Activated CD4-positive, alpha-beta T cell treated with anti-CD3 and anti-CD28 coated beads, Interleukin-2, amount 10 ng/mL, durations not matched to agents 24 days and 14 days (primary cell): ENCODE measurements at places on chromosomes 1 and 21.

GRCh38 chr1:53286955-53287354, 40.9 kb downstream of the LRP8 start:
- no peak for DNase-seq

DNA sequence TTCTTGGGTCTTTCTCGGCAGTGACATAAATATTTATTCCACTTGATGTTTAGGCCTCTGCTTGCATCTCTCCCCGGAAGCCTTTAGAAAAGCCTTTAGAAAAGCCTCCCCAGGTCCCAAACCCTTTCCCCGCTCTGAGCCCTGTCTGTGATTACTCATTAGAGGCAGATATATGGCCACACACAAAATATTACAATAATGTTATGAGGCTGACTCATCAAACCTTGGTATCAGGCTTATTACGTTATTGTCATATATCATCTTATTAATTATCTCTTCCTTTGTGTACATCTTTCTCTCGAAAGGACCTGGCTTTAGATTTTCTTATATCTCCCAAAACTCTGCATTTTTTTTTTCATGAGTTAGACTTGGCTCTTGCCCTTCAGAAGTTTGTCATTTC, 69.5 kb downstream of the FGGY start:
- DNase-seq: no peak

- DNase-seq: no peak
These were observed 11.7 kb upstream of the TDRD10 start for GRCh38 chr1:154490317-154490716.

DNA sequence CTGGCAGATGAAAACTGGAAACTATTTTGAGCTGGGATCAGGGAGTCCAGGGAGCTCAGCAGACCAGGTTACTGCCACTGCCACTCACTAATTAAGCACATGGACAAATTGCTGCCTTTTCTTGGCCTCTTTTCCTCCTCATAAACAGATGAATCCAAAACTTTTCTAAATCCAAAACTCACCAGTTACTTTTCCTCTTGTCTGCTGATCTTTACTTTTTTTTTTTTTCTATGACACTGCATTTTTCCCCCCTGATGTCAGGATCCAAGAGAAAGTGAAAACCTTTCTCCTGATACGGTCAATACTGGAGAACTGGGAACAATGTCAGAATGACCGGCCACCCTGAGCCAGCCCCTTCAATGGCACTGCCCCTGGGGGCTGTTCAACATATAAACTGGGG, 405.8 kb downstream of the DUSP10 start:
- no peak for DNase-seq

GRCh38 chr1:155529929-155530328, 32.7 kb downstream of the ASH1L start:
- no peak for DNase-seq

DNA sequence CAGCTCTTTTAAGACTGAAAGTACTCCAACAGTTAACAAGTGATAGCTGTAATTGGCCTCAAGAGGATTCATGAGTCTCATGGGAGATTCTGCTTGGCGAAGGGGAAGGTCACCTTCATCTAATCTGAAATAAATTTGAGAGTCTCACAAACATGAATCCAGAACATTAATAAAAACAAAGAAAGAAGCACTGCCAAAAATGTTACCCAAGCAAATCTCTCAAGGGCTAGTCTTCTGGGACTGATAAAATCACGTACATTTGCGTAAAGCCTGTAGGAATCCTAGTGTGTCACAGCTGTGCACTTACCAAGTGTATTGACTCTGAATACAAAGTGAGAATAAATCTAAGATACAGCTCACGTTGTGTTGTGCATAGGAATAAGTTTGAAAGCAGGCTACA, 21.2 kb upstream of the NUF2 start:
- DNase-seq: peak; percentile 6

- no peak for DNase-seq
These were observed 7.1 kb upstream of the CDC20 start for GRCh38 chr1:43351421-43352350.

DNA sequence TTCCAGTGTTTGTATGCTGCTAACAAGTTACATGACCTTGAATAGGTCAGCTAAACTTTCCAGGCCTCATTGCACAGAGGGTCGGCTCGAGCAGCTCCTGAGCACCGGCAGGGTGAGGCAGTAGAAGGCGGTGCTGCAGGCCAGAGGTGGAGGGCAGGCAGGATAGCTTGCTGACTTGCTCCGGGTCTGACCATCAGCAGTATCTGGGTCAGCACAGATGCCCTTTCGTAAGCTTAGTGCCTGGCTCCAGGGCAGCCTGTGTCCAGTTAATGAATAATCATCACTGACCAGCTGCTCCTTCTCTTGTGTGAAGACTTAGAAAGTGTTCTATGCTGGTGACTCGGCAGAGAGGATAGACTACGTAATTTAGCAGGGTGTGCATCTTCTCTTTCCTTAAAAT, 6.9 kb downstream of the MAPKAPK2 start:
- DNase-seq: no peak

- DNase-seq: no peak
These were observed 34.4 kb downstream of the ADAMTS1 start for GRCh38 chr21:26810676-26811415.

GRCh38 chr1:210413951-210414350, 85.2 kb downstream of the HHAT start:
- DNase-seq: no peak

- DNase-seq: no peak
These were observed 30.2 kb upstream of the RNF187 start for GRCh38 chr1:228457017-228457395.

DNA sequence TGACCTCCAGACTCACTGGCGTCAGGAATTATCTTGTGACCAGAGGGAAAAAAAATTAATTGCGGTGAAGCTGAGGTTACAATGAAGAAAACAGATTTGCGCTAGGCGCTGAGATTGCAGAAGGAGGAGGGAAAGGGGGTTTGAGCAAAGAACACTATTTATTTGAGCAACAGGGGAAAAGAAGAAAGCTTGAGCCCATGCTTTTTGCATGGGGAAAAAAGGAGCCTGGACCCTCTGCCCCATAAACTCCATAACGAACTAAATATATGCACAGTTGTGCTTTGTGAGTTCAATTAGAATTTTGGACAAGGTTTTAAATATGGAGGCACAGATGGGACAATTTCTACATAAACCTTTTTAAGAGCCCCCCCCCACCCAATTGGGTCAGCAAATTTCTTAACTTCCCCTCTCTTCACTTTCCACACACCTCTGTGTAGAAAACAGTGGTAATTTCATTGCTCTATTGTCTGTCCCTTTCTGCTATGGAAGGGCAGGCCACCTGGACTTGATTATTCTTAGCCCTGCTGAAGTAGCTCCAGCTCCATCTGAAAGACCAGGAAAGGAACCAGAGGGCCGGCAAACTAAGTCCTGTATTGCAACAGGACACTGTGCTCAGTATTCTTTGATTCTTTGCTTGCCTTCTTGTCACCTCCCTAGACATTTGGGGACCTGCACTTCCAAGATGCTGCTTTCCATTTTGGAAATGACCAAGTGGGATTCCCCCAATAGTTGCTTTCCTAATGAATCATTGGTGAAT, 862 bp upstream of the ID3 start:
- DNase-seq: no peak

DNA sequence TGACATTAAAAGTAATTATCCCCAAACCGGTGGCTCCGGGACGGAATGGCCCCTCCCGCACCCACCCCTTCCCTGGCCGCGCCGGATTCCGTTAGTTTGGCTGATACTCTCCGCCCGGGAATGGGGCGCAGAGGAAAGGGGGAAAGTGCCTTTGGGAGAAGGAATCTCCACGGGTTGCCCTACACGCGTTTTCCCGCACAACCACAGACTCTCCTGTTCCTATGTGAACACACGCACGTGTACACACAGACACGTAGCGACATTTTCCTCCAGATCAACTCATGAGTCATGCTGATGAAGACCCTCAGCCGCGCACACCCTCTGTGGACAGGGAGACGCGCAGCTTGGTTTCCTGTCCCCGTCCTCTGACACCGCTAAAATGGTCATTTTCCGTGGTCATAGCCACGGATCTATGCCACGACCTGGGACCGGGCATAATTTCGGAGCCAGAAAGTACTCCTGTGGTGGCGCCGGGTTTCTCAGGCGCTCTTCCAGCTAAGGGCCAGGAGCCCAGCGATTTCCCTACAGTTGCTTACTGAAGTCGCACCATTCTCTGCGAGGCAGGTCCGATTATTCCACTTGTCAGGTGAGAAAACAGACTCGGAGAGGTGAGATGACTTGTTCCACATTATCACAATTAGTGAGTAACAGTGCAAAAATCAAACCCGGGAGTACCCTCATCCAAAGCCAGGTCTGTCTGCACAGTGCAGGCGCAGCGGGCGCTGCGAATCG, 4.0 kb upstream of the DMRTA2 start:
- DNase-seq: peak; percentile 60

DNA sequence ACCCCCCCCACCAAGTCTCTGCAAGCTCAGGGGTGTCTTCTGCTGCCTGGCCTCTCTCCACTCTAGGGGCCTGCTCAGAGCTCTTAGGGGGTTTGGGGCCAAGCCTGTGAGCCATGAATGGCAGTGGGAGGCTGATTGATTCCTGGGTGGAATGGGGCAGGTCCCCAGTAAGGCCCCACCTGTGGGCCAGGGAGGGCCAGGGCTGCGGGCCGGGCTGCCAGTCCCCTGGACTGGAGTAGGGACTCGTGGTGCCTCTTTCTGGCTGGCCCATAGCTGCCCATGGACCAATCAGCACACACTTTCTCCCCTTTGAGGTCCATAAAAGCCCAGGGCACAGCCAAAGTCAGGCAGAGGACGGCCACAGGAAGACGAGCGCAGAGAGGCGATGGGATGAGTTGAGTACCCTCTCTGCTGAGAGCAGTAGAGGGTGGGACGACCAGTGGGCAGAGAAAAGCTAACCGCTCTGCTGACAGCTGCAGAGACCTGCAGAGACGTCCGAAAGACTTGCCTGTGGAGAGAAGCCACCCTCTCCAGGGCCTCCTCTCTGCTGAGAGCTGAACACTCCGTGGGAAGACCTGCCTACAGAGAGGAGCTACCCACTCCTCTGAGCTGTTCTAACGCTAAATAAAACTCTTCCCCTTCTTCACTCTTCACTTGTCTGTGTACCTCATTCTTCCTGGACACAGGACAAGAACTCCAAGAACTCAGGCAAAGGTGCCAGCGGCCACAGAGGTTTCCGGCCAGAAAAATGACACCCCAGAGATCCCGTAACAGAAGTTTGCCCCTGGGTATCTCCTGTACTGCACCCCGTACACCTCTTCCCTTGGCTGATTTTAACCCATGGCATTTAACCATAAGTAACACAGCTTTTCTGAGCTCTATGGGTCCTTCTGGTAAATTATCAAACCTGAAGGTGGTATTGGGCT, 38.2 kb upstream of the TARDBP start:
- DNase-seq: no peak

DNA sequence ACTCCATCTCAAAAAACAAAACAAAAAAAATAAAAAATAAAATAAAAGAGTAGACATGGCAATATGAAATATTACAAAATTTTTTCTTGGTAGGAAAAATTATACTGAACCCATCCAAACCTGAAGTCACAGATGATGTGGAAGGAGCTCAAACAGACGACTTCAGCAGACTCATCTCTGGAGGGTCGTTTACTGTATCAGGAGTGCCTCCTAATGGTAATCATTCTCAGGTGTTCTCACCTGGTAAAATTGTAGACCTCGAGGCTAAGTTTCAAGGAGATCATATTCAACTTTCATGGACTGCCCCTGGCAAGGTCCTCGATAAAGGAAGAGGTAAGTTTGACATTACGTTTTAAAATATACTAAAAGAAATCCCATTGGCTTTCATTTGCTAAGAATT, 54.3 kb upstream of the SH3GLB1 start:
- no peak for DNase-seq

- DNase-seq: no peak
These were observed 8.9 kb downstream of the LYST start for GRCh38 chr1:235857756-235858155.

DNA sequence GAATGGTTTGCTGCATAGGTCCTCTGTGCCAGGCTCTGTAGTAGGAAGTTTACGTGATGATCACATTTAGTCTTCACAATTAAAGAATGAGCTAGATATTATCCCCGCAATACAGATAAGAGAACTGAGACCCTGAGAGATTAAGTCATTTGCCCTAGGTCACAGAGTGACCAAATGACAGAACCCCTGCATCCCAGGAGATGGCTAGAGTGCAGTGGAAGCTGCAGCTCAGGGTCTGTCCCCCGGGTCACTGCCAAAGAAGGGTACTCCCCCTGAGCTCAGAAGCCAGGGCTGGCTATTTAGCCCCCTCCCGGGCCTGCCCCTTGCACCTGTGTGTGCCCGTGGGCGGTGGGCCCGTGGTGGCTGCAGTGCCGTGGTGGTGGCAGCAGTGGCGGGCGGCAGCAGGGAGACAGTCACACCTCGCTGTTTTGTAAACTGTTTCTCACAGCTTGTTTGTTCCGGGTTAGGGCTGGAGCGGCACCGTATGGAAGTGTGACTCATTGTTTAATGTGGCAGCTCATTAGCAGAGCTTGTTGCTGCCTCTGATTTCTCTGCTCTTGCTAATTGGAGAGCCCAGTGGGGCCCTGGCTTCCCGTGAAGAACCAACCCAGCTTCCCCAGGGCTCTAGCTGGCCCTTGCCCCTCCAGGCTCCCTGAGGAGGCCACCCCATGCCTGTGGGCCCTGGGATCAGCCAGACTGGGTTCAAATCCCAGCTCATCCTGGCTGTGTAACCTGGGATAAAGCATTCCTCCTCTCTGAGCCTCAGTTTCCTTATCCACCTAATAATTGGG, 19.3 kb upstream of the FOXO6 start:
- no peak for DNase-seq

DNA sequence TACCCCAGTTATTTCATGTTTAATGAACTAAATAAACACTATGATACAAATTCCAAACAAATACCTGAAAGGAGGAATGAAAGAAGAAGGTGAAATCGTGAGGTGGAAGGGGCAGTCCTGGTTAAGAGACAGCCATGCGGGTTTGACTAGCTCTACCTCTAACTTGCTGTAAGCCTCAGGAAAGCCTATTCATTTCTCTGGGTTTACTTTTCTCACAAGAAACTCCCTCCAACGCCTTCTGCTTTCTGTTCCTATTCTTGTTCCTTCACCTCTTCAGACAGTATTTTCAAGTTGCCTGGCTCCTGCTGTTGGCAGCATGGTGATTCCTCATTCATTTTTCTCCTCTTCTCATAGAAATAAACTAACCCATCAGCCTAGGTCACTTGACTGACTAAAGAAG, 92.4 kb downstream of the NTPCR start:
- no peak for DNase-seq

- peak; percentile 83 for DNase-seq
These were observed 6.0 kb upstream of the PIGC start for GRCh38 chr1:172449585-172450523.
